NCI-H1694 (cell line): ENCODE measurements at places on chromosomes 6 and 20.

- no peak for DNase-seq
Measured at GRCh38 chr6:110618591-110619267, 142.3 kb upstream of the SLC22A16 start.

GRCh38 chr6:17225767-17226630 lies 55.2 kb upstream of the RBM24 start:
- peak; percentile 28 for DNase-seq

DNA sequence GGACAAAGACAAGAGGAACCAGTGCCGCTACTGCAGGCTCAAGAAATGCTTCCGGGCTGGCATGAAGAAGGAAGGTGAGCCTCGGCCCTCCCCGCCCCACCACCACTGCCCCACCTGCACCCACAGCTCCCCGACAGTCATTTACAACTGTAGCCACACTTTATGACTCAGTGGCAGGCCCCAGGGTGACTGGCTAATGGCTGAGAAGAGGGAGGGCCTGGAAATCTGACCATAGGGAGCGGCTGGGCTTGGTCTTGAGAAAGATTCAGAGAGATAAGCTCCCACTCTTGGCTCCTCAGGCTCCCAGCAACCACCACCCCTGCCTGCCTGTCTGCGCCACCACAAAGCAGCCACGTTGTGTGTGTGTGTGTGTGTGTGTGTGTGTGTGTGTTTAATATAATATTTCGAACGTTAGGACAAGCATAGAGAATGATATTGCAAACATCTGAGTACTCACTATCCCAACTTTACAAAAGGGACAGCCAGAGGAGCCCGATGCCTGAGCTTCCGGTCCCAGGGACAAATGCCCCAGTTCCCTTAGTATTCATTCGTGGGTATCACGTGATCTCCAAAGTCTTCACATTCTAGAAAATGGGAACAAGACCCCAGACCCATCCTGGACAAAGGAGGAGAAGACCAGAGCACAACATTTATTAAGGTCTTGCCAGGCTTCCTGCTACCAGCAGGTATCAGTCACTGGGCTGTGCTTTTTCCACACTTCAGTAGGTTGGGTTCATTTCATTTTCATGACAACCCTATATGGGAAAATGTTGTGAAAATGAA lies 52.1 kb downstream of the HNF4A start:
- no peak for DNase-seq

DNA sequence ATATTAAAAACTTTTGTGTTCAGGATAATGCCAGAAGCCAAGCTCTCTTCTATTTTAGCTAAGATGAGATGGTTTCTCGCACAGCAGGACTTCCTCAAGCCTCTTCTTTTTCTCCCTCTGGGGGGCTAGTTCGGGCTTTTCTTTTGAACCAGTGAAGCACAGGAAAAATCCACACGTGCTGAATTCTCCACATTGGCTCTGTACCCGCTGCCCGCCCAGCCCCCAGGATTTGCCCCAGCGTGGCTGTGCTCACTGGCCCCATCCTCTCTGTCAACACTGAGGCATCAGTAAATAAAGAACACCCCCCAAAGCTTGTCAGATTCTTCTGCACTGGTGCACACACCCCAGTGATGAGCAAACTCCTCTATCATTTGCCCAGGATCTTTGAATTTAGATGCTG lies 232.8 kb downstream of the ZNF217 start:
- no peak for DNase-seq

- DNase-seq, result no peak
Measured at GRCh38 chr6:157123234-157123633, 200.1 kb downstream of the TMEM242 start.

- no peak for DNase-seq
Measured at GRCh38 chr20:6718662-6719368, 48.7 kb upstream of the BMP2 start.

- no peak for DNase-seq
Measured at GRCh38 chr6:89475634-89476033, 42.7 kb downstream of the ANKRD6 start.

GRCh38 chr20:4717816-4718570 lies 3.7 kb upstream of the PRND start:
- DNase-seq, result no peak

GRCh38 chr6:155444120-155444917 lies 11.3 kb downstream of the NOX3 start:
- no peak for DNase-seq

GRCh38 chr6:46509063-46509462 lies 17.8 kb upstream of the RCAN2 start:
- no peak for DNase-seq

GRCh38 chr6:4522453-4522852 lies 253.8 kb upstream of the CDYL start:
- no peak for DNase-seq

GRCh38 chr6:132236744-132237143 lies 164.5 kb downstream of the MOXD1 start:
- DNase-seq, result no peak

DNA sequence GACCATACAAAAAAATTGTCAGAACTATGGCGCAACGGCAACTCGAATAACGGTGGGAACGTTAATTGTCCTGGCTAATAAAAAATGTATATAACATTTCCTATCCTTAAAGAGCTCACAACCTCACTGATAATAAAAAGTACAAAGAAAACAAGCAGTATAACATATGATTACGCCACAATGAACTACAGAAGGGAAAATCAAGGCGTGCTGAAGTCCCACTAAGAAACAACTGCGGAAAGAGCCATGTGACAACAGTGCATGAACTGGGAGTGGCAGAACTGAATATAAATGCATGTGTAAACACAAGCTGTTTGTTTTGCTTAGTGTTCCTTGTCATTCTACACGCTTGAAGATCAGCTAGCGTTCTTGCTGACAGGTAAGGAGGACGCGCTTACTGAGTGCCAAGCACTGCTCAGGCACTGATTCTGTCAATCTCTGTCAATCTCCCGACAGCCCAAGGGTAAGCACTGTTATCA lies 466 bp upstream of the PSMB1 start:
- DNase-seq, result peak; percentile 35

- DNase-seq, result no peak
Measured at GRCh38 chr6:12173661-12174060, 116.5 kb upstream of the EDN1 start.

- DNase-seq, result peak; percentile 29
Measured at GRCh38 chr20:46128310-46129151, 10.4 kb downstream of the CD40 start.

DNA sequence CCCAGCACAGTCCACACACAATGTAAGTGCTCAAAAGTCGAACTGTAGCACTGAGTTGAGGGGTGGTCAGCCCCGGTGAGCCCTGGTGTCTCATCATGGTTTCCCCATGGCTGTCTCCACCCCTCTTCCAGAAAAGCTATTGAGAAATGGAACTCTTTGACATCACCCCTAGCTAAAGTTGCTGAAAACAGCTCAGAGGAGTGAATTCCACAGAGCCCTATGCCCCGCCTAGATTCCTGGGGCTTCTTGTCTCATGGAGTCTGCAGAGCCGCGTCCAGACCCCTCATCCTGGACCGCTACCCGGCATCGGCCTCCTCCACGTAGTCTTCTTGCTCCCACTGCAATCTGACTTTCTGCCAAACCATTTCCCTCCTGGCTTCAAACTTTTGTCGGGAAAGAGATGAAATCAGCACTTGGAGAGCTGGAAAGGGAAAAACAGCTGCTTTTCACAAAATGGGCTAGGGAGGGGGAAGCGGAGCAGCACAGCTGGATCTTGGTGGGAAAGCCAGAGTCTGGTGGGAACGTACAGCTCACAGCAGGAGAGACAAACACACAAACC lies 132.2 kb downstream of the SNX5 start:
- DNase-seq, result no peak

DNA sequence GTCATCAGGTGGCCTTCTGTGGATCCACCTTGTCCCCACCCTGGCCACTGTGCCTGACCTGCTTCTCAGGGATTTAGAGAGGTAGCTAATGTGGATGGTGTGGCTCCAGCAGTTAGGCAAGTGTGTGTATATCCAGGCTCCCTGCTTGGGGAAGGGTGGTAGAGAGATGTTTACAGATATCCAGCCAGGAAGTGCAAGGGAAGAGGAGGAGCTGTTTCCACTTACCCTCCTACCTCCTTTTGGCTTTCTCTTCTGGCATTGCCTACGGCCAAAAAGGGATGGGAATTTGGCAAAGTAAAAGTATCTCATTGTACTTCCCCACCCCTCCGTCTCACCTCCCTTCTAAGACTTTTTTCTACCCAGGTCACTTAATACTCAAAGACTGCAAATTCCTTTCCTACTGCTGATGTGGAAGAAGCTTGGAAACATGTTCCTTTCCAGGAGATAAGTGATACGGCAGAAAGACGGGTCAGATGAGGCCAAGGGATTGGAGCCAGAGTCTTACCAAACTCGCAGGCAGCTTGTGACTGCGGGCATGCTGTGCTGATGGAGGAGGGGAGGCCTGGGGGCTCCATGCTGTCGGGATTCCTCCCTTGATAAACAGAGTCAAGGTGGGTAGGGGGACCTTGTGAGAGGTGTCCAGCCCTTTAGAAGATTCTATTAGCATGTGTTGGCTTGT lies 253.4 kb downstream of the PRL start:
- DNase-seq, result no peak

- no peak for DNase-seq
Measured at GRCh38 chr20:21262812-21263211, 40.3 kb upstream of the XRN2 start.

DNA sequence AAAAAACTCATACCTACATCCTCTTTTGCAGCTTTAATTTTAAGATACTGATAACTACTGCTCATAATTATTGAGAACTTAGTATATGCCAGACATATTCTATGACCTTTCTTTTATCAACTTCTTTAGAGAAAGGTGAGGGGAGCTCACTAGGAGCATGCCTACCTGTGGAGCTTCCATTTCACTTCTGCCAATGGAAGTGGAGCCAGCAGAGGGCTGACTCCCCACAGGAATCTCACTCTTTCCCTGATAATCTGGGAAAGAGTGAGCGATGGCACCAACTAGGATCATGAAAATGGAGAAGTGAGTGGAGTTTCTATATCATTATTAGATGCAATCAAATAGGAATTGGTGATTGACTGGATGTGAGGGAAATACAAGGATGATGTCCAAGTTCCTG lies 484.9 kb downstream of the LMBRD1 start:
- no peak for DNase-seq

DNA sequence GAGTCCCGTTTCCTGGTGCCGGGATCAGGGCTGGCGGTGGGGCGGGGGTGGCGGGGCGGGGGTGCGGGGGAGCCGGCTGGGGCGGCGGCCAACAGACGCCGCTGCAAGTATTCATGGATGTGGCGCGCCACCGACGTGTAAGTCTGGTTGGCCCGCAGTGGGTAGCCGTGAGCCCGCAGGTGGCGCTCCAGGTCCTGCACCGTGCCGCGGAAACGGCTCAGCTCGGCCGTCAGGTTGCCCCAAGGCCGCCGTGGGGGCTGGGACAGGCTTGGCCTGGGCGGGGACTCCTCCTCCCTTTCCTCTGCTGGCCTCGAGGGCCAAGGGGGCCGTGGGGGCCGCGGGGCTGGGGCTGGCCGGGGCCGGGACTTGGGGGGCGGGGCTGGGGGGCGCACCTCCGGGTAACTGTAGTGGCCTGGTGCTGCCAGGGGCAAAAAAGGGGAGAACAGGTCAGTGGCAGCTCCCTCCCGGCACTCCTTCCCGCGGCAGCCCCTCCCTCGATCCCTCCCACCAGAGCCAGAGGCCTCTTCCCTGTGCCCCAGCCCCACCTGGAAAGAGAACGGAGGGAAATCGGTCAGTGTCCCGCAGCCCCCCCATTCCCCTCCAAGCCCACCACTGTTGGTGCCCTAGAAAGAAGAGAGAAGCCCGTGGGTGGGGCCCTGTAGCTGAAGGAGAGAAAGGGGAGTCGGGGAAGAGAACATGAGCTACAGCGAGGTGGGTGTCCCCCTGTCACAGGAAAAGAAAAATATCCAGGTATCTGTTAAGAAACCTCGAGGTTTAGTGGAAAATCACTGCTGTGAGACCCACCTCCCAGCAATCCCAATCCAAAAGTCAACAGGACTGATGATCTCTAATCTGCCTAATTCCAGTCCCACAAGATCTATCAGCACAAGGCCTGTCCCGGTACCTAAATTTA lies 21.3 kb downstream of the TNXB start:
- DNase-seq, result no peak

DNA sequence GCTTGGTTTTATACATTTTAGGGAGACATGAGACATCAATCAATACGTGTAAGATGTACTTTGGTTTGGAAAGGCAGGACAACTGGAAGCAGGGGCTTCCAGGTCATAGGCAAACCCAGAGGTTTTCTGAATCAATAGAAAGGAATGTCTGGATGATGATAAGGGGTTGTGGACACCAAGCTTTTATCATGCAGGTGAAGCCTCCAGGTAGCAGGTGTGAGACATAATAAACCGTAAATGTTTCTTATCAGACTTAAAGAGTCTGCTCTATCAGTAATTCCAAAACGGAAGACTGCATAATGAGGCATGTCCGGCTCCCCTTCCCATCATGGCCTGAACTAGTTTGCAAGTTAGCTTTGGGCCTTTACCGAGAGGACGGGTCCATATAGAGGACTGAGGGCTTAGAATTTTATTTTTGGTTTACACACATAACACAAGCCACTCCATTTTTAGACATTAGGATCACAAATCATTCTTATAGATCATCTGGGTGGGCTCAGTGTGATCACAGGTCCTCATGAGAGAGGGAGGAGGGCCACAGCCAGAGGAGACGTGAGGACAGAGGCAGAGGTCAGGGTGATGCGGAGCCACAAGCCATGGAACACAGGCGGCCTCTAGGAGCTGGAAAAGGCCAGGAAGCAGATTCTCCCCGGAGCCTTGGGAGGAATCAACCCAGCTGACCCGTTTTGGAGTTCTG lies 10.7 kb upstream of the SERPINB9 start:
- no peak for DNase-seq

GRCh38 chr20:47503685-47504084 lies 2.0 kb downstream of the NCOA3 start:
- DNase-seq, result no peak

DNA sequence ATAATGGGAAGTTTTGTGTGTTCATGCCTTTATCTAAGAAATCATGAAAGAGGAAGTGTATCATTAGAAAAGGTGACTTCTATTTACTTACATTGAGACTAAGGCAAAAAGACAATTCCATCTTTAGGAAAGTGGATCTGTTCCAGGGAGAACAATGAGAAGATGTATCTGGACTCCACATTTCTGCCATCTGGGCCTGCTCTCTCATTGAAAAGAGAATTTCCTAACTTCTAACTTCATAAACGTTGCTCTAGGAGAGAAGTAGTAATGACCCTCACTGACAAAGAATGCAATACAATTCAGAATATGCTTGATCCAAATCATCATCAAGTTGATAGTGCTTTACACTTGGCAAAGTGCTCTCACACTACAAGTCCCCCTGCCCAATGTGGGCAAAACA lies 294.2 kb downstream of the OGFRL1 start:
- no peak for DNase-seq

- no peak for DNase-seq
Measured at GRCh38 chr6:140671926-140672325, 1297.5 kb upstream of the CITED2 start.

- DNase-seq, result peak; percentile 49
Measured at GRCh38 chr6:87879132-87879861, 168.3 kb upstream of the SPACA1 start.

DNA sequence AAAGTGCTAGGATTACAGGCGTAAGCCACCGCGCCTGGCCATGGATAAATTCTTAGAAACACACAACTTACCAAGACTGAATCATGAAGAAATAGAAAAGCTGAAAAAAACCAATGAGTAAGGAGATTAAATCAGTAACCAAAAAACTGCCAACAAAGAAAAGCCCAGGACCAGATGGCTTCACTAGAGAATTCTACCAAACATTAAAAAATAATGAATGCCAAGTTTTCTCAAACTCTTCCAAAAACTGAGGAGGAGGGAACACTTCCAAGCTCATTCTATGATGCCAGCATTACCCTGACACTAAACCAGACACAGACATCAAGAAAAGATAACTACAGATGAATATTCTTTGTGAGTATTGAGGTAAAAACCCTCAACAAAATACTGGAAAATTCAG lies 44.3 kb downstream of the USP49 start:
- DNase-seq, result no peak

- DNase-seq, result no peak
Measured at GRCh38 chr6:148986608-148987007, 239.8 kb downstream of the UST start.
